ENCODE measurements at places on chromosomes 13 and 19. TPM values are rescaled to one million over a fixed set of nuclear protein-coding genes. Genes with fewer than 3 reads are reported as not detected.

GRCh38 chr13:111623208-111623607, 302.8 kb downstream of the TEX29 start:
- DNase-seq, result no peak

DNA sequence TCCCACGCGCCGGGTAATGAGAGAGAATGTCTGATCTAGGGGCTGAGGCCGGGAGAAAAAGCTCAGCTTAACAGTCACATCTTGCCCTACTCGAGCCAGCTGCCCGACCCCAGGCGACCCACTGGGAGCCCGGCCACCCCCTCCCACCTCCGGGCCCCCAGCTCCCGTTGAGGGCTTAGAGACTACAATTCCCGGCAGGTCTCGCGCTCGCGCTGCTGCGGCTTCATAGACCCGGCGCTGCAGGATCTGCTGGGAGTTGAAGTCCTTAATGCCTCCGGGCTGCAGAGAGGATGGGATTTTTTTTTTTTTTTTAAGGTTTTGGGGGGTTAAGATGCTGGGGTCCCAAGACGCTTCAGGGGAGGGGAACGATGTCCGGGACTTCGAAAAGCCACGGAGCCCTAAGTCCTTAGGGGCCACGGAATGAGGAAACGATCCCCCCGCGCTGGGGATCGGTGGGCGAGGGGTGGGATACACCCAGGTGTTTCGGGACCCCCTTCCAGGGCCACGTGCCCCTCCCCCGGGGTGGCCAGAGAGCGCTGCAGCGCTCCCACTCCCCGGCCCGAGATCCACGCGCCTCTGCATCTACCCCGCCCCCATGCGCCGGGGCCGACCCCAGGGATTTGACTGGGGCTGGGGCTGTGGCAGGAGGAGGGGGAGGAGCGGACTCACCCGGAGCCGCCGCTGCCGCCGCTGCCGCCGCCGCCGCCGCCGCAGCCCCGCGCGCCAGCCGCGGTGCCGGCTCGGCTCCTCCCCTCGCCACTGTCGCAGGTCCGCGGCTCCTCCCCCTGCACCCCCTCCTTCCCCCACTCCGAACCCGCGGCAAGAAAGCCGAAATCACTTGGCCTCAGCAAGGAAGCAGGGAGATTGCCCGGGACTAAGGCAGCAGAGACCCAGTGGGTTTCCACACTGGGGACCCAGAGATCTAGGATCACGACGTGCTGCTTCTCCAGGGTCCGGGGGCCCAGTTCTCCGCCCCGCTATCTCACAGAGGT, at the start of gene SYT3:
SYT3 (minus strand) TSS at position 761 of the 992 bp plus-strand sequence. CDS start 2,470 bp downstream, outside the sequence.
- DNase-seq, result no peak

SCGB2B2 gene
- 0.13 TPM for total RNA-seq

TGFB1 gene
- 20.8 TPM for total RNA-seq

ZSCAN1 gene
- not detected for total RNA-seq

All from dermis microvascular lymphatic vessel endothelial cell (primary cell).